ENCODE measurements at places on chromosomes 5 and 9.

- no peak for DNase-seq
Measured at GRCh38 chr9:70557661-70558369, 143.4 kb upstream of the KLF9 start.

DNA sequence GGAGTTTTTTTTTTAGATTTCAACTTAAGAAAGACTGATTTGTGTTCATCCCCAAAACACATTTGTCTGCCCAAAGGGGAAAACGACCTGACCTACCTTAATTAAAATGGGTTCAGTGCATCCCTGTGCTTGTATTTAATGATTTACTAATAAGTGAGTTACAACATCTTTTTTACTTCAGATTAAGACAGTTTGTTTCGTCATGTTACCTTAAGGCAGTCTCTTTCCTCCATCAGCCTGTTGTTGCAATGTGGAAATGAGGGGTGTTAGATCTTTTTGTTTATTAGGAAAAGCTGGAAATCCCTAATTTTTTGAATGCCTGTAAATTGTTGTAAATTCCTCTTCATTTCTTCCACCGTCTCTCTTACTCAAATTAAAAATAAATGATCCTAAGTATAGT lies 177.5 kb downstream of the GDNF start:
- DNase-seq, result no peak

DNA sequence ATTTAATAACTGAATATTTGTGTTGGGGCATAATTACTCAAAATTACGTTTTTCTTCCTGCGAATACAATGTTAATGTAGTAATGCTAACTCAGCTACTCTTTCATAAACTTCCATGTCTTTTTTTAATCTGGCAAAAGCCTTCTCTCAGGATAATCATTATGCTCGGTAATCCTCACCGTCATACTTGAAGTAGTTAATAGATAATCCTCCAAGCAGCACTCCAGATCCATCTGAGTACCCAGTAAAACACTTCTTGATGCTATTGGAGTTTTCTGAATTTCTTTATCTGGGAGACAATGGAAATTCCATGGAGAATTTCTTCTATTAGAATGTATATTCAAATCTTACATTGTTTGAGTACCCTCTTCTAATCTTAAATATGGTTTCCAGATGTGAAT lies 34.3 kb downstream of the PARP8 start:
- DNase-seq, result no peak

- no peak for DNase-seq
Measured at GRCh38 chr9:116628716-116629115, 58.4 kb upstream of the TRIM32 start.

DNA sequence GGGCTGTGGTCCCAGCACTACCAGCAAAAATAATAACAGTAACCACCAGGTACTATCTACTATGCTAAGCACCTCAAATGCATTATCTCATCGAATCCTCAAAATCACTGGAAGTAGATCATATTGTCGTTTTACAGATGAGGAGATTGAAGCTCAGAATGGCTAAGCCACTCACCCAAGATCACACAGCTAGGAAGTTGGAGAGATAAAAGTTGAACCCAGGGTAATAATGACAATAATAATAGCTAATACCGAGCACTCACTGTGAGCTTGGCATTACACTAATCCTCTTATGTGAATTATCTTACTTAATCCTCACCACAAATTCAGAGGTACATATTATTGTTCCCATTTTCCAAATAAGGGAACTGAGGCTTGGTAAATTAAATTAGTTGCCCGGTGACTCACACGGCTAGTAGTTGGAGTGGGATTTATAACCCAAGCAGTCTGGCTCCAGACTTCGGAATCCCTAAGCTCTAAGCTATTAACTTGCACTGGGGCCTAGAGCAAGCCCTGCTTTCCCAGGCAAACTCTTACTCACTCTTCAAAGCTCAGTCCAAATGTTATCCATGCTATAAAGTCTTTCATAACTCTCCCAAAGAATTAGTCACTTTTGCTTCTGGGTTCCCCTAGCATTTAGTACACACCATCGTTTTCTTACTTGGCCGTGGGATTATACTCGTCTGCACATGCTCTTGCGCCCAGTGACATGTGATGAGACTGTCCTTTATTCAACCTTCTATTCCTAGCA lies 3.8 kb downstream of the ARSI start:
- no peak for DNase-seq

- DNase-seq, result no peak
Measured at GRCh38 chr5:160312134-160312959, at the start of gene CCNJL. Gene CCNJL, minus strand, starts transcription at chr5:160312564. Its CDS starts 641 bp downstream, at chr5:160311923.

DNA sequence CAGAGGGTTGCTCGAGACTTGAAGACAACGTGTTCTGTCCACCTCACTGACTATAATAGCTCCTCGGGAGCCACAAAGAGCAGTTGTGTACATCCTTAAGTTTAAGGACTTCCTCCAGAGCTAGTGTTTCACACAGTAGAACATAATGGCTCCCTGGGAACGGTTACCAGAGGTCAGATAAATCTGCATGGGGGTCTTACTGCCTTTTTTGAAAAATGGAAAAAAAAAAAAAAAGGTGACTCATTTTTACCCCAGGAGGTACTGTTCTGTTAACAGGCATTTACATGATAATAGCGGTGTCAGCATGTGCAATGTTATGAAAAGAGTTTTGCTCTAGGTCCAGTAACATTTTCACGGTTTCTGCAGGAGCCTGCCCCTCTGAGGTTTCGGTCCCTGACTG lies 498.9 kb upstream of the WWC1 start:
- no peak for DNase-seq

GRCh38 chr5:134070725-134071613 lies 43.5 kb upstream of the TCF7 start:
- peak; percentile 55 for DNase-seq

- DNase-seq, result no peak
Measured at GRCh38 chr5:3828761-3829160, 233.1 kb downstream of the IRX1 start.

DNA sequence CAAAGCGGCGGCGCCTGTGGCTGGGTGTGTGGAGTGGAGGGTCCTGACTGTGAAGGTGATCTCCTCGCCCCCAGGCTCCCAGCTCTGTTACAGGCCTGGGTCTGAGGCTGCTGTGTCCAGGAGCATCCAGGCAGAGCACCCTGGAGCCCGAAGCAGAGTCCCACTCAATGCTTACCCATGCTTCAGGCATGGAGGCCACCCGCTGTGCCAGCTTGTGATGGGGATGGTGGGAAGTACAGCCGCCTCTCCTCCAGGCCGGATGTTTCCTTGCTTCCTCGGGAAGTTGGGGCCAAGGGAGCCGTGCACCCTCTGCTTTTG lies 255.9 kb upstream of the IRX1 start:
- DNase-seq, result no peak

DNA sequence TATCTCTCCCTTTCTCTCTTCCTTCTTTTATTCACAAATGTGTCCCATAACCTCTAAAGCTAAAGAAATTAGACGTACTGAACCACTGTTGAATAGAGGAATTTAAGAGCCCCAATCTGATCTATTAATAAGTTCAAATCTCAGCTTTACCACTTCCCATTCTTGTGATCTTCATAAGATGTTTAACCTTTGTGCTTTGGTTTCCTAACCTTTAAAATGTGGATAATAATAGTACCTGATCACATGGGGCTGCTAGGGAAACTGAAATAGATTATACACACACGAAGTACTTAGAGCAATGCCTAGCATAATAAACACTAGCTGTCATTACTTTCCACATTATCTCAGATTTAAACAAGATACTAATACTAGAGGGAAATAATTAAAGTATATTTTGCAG lies 324.3 kb upstream of the SEMA6A start:
- DNase-seq, result no peak

DNA sequence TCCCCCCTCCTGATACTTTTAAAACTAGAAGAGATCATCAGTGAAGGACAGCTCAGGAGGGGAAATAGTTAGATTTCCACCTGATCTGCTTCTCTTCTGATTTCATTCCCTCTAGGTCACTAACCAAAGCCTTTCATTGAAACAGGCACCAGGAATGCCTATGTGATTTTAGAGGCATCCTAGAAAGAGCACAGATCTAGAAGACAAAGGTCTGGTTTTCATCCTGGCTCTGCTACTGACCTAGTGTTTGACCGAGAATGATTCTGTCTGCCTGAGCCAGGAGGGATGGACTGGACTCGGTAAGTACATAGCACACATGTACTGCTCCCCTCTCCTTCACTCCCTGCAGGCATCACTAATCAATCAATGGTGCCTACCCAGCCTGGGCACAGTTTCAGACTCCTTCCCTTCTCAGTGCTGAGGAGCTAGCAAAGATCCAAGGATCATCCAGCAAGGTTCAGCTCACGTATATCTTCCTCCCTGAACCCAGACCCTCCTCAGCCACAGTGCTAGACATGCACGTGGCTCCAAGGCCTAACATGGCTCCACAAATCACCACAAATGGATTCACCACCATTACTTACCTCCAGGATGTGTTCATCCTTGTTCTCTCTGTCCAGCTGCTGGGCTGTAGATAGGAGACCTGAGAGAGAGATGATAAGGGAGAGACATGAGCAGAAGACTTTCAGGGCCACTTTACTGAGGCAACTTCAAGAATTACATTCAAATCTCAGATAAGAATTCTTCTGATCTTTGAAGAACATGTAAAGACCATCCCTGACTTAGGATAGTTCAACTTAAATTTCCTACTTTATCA lies 35.2 kb downstream of the FAT2 start:
- no peak for DNase-seq

DNA sequence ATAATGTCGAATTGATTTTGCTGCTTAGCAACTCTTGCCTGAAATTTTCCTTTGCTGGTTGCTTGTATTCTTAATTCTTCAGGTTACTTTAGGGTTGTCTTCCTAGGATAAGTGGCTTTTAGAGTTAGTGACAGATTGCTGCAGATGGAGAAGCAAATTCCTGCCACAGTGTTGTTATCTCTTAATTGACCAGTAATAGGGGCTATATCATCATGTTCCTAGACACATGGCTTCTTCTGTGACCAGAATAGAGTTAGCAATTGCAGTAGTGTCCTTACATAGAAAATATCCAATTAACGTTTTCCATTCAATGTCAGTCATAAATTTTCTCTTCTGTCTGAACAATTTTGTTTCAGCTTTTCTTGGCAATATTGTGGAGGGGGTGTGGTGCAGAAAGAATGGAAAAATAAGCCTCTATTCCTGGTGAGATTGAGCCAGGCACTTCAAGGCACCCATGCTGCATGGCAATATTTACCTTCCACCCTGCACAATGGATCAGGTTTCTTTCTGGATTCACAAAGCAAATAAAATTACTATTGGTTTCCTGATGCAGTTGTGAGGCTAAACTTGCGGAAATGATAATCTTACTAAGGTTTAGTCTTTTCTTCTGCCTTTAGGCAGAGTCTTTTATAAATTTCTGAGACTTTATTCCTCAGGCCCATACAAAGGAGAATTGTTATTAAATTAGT lies 1481.5 kb downstream of the EFNA5 start:
- DNase-seq, result no peak

DNA sequence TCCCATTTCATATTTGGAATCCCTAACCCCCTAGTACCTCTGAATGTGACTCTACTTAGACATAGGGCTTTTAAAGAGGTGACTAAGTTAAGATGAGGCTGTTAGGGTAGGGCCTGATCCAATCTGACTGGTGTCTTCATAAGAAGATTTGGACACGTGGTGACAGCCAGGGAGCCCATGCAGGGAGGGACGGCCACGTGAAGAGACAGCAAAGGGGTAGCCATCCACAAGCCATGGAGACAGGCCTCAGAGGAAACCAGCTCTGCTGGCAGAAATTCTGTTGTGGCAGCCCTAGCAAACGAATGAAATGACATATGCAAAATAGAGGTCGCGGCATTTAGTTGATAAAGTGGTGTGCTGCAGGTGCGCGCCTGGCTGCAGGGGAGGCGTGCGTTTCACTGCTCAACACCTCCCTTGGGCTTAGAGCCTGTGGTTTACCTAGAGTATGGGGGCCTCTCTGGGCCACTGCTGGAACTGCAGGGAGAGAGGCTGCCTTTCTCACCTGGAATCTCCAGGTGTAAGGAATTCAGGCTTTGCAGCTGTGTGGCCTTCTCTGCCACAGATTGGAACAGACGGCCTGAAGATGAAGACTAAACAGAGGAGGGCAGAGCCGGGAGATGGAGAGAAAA lies 7.1 kb upstream of the AFAP1L1 start:
- peak; percentile 10 for DNase-seq

GRCh38 chr9:20357037-20357432 lies 265.3 kb downstream of the MLLT3 start:
- no peak for DNase-seq

- no peak for DNase-seq
Measured at GRCh38 chr9:117596678-117597077, 107.5 kb upstream of the TLR4 start.

- DNase-seq, result no peak
Measured at GRCh38 chr5:151156507-151157420, 815 bp downstream of the ANXA6 start.

DNA sequence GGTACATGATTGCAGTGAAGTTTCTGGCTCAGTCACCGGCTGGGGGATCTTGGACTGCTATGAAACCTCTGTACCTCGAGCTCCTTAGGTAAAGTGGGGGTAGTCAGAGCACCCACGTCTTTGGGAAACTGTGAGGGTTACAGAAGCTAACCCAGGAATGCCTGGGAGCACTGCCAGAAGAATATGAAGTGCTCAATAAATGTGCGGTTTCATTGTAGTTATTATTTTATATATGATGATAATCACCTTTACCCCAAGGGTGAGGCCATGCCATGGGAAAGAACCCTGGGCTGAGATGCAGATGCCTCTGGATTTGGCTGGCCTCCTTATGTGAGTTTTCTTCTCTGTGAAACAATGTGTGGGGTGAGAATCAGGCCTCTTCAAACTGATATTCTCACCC lies 3.7 kb downstream of the NPR3 start:
- no peak for DNase-seq

- no peak for DNase-seq
Measured at GRCh38 chr5:68189613-68190012, 25.9 kb upstream of the PIK3R1 start.

DNA sequence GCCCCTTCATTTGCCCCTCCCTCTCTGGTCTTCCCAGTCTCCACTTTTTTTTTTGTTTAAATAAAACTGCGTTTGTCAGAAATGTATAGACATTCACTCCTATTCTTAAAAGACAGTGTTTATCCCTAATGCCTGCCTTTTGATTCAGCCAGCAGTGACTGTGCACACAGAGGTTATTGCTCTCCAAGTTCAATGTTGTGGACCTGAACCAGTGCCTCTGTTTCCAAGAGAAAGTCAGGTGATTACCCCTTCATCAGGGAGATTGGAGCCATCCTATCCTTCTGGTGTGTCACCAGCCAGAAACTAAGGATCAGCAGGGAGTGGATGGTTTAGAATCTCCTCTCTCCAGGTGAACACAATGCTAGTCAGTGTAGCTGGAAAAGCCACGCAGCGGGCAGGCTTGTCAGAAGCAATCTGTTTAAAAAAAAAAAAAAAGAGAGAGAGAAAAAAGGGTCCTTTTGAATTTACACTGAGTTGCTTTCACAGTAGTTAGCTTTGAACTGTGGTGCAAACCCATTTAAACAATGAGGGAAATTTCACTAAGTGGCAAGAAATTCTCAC lies 167.5 kb upstream of the DMRT1 start:
- no peak for DNase-seq

DNA sequence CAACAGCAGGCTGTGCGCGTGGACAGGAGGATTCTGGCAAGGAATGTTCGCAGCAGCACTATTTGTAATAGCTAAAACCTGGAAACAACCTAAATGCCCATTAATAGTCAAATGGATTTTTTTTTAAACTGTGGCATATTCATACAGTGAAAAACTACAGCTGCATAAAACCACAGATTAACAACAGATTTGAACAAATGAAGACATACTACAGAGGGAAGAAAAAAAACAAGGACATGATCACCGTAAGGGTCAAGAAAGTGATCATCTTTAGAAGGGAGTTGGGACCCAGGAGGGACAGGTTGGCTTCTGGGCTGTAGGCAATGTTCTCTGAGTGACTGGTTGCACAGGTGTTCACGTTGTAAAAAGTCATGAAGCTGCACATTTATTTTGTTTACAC lies 1.2 kb upstream of the TMOD1 start:
- no peak for DNase-seq
